Amygdala (tissue), 56 donors: ENCODE measurements at places on chromosomes 12 and 14.
A peak's percentile ranks its signal among the peaks of the same experiment; 100 is the strongest.

DNA sequence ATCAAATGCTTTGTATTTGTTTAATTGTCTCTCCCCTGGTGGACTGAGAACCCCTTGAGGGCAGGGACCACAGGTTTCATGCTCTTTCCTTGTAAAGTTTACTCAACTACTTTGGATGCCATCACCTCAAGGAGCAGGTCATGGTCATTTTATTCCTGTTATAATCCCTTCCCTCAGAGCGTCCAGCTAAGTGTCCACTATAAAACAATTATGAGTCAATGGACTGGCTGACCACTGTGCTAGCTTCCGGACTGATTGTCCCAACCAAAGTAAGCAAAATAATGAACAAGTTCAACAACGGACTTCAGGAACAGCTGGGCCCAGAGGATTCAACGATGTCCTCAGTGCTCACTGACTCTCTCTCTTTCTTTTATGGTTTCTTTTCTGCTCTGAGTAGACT lies 18.2 kb downstream of the AK7 start:
- no peak for DNase-seq

DNA sequence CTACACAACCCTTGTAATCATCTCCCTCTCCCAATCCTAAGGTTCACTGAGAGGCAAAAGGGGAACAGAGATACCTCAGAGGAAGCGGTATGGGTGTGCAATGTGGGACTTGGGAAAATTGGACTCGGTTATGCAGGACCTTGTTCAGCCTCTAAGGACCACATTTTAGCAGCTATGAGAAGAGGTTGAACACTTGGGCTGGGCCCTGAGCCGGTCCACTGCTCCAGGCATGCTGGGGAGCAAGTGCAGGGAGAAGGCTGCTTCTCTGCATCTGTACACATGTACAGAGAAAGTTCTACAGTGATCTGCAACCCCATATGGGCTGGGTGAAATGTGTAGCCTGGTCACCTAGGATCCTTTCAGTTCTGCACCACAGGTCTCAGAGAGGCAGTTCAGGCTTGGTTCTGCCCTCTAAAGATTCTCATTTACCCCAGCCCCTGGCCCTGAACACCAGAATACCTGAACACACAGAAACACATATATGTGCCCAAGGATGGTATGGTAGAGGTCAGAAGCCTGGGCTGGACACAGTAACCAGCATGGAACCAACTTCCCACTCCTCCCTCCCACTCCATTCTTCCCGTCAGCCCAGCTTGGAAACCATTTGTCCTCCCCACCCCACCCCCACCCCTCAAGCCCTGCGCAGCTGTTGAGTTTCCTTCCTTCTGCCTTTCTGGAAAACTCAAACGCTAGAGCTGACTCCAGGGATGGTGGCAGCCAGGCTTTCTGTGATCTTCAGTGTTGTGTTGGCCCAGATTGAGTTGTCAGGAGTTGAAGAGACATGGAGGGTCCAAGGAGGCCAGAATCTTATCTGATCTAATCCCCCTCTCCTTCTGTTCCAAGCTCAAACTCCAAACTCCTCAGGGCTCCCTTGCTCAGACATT lies 10.4 kb downstream of the HOXC5 start:
- DNase-seq = no peak

DNA sequence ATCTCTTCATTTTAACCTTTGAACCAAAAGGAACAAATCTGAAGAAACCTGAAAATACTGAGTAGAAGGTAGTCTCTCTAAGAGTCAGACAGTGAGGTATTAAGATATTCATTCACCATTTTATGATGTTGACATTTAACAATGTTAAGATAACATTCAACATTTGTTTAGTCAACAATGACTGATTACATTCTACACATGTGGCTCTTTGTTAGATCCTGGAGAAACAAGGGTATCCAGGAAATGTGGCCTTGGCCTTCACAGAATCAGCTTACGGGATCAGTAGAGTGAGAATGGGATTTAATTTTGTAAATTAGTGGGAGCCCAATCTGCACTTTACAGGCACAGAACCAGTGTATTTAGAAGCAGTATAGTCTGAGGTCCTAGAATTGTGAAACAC lies 355.5 kb downstream of the KCNH5 start:
- no peak for DNase-seq

DNA sequence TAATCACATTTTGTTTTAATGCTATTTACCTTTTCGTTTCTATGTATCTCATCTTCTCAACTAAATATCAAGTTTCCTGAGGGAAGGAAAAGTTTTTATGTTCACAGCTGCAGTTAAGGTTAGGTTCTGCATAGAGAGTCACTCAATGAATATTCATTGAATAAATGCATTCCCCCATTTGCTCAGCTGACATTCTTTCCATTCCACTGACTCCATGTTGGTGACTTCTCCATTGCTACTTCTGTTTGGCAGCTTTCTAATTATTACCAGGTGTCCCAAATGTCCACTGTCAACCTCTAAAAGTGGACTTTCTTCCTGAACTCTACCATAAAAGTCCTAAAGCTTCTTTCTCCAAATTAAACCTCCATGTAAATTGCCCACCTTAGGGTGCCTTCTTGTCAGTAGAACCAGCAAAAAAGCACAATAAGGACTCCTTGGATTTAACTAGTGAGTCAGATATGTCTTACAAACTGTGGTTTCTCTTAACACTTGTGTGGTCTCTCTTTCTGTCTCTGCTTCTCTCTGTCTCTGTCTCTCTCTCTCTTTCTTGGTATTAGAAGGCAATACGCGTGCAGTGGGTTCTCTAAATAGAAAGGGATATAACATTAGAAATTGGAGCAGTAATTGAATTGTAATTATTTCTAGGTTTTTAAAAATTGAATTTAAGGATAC lies 85.9 kb downstream of the TMEM117 start:
- DNase-seq = no peak

DNA sequence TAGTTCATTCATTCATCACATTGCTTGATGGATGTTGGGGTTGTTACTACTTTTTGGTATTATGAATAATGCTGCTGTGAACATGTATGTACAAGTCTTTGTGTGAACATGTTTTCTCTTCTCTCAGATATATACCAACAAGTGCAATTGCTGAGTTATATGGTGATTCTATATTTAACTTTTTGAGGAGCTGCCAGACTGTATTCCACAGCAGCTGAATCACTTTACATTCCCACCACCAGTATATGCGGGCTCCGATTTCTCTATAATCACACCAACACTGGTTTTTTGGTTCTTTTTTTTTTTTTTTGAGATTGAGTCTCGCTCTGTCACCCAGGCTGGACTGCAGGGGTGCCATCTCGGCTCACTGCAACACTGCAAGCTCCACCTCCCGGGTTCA lies 22.2 kb upstream of the PLEKHG6 start:
- DNase-seq = no peak

DNA sequence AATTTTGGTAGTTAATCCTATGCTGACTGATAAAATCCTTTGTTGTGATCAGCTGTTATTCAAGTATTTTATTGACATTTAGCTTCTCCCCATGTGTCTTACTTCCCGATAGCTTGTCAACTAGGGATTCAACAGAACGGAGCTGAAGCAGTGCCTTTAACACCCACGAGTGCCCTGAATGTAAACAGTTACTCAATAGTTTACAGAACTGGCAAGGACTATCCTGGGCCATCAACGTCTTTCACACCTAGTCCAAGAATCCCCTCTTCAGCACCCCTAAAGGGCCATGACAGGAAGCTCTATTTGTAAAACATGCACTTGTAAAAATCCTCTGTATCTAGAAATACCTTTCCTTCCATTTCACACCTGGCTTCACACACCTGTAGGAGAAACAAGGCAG lies 45.3 kb downstream of the SETD3 start:
- DNase-seq = no peak

DNA sequence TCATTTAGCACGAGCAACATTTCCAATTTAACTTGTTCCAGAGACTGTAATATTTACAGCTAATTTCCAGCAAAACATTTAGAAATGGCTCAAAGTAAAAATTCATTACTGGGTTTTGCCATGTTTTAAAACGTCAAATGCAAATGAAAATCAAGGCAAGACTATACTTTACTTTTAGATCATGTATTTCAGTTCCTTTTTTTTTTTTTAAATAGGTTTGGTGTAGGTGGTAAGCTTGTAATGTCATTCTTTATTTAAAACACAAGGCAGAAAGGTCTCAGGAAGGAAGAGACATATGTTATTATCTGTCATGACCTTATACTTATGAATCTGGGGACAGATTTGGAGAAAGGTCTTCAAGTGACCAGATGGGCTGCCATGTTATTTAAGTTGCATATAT lies 54.1 kb downstream of the GRIP1 start:
- DNase-seq = no peak

GRCh38 chr12:26696613-26697092 lies 136.3 kb downstream of the ITPR2 start:
- DNase-seq = no peak

DNA sequence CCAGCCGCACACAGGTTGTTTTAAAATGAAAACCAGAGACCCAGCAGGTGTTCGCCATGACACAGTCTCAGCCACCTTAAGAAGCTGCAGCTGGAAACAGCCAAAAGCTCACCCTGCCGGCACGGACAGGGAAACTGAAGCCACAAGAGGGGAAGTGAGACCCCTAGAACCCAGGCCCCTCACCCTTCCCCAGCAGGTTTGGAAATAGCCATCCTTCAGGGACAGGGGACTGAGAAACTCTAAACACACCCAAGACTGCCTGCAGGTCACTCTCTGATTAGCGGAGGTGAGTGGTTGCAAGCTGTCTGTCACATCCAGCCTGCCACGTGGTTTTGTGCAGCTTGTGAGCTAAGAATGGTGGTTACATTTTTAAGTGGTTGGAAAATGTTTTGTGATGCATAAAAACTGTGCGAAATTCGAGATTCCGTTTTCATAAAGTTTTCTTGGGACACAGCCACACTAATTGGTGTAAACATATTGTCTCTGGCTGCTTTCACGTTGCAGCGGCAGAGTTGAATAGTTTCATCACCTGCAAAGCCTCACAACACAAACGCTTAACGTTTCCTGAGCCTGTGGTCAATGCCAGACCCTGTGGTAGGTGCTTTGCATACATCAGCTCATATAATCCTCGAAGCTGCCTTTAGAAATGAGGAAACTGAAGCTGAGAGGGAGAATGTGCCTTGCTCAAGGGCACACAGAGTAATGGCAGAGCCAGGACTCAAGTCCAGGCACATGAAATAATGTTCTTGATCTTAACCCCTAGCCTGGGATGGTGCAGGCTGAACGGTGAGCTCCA lies 1.7 kb upstream of the SELPLG start:
- DNase-seq = no peak

DNA sequence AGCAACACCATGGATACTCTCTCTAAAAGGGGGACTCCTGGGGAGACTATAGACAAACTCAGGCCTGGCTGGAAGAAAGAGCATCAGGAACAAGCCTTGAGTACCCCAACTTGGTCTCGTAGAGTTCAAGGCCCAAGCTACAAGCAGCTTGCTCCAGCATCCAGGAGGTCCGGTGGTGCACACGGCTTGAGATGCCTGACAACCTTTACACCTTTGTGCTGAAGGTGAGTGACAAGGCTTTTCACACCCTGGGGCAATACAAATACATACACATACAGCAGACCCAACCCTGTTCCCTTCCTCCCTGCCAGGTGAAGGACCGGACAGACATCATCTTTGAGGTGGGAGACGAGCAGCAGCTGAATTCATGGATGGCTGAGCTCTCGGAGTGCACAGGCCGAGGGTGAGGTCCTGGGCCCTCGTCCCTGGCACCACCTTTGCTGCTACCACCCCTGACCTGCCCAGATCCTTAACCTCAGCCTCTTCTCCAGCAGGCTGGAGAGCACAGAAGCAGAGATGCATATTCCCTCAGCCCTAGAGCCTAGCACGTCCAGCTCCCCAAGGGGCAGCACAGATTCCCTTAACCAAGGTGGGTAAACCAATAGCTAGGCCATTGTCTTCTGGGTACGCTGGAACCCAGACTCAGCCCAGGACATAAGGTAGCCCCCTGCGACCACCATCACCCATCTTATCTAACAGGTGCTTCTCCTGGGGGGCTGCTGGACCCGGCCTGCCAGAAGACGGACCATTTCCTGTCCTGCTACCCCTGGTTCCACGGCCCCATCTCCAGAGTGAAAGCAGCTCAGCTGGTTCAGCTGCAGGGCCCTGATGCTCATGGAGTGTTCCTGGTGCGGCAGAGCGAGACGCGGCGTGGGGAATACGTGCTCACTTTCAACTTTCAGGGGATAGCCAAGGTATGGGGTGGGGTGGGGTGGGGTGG lies 41.2 kb downstream of the SH2B3 start:
- DNase-seq = no peak

DNA sequence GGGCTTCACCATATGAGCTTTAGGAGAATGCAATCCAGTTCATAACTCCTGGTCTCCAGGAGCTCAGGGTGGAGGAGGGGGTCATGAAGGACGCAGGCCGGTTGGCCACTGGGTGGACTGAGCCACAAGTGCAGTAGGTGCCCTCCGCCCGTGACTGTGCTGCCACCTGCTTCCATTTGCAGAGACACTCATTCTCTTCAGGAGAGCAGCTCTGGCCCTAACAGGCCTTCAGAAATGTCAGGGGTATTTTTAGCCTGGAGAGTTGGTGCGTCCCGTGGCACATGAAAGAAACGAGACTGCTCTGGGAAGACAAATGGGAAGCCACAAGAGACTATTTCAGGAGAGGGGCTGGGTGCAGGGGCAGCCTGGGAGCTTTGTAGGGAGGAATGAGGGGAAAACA lies 74.6 kb upstream of the MYL2 start:
- DNase-seq = no peak

DNA sequence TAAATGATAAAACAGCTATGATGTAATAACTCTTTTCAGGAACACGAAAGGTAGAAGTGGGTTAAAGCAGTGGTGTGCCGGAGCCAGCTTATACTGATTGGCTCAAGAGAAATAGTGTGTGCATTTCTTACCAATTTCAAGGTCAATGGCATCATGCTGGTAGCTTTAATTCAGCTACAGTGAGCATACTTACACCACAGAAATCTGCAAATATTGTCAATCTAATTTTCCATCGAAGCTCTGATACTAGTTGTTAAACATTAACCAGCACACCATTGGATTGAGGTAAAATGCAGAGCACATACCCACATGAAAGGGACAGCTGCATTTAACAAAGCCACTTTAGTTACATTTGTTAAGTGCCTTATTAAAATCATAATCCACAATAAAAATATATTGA lies 225.7 kb downstream of the KCNC2 start:
- no peak for DNase-seq

GRCh38 chr12:124456652-124457152 lies 110.7 kb downstream of the NCOR2 start:
- no peak for DNase-seq

- DNase-seq = peak; percentile 69
Observed at GRCh38 chr14:51507906-51508511, 143.7 kb upstream of the FRMD6 start.

- no peak for DNase-seq
Observed at GRCh38 chr12:124107351-124107750, 134.3 kb downstream of the ZNF664 start.
